ENCODE measurements at places on chromosomes 7 and 10.
A peak's percentile ranks its signal among the peaks of the same experiment; 100 is the strongest.

GRCh38 chr7:93218997-93219827 is 7.1 kb downstream of the HEPACAM2 start:
- DNase-seq: no peak

- DNase-seq: no peak
These were observed 20.8 kb upstream of the SDHAF3 start for GRCh38 chr7:97096661-97097060.

GRCh38 chr10:52111101-52111891 is 202.8 kb upstream of the DKK1 start:
- no peak for DNase-seq

- DNase-seq: no peak
These were observed 645.5 kb upstream of the PCDH15 start for GRCh38 chr10:55446441-55447002.

GRCh38 chr7:25669281-25669781 is 441.0 kb upstream of the NPVF start:
- no peak for DNase-seq

- no peak for DNase-seq
These were observed 38.8 kb downstream of the SND1 start for GRCh38 chr7:127690806-127691205.

DNA sequence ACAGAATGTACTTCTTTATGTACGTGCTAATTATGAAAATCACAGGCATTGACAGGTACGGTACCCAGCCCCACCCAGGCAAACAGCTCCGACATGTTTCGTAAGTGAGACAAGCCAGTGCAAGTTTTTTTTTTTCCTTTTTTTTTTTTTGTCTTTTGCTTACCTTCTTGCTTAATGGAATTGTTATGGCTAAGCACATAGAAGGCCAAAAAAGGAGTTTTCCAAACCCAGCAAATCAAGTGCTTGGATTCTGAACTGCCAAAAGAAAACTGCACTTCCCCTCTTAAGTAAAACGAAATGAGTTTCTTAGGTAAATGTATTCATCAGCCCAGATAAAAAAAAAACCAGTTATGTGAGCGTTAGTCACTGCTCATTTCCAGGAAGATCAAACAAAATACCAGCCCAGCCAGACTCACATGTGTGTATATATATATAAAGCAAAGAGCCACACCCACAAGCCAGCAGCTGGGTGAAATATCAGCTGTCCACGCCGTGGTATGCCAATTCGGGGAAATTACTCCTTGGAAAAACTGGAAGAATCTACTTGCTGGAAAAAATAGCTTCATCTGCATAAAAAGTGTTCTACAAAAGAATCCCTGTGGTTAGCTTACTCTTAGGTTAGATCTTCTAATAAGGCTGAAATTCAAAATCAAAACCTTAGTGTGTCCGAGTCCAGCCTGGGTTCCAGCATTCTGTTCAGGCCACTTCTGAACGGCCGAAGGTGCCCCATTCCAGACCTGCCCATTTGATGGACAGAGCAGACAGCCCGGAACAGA is 8.0 kb downstream of the KLF6 start:
- DNase-seq: peak; percentile 74

- DNase-seq: no peak
These were observed 17.9 kb upstream of the MTERF1 start for GRCh38 chr7:91898240-91898992.

DNA sequence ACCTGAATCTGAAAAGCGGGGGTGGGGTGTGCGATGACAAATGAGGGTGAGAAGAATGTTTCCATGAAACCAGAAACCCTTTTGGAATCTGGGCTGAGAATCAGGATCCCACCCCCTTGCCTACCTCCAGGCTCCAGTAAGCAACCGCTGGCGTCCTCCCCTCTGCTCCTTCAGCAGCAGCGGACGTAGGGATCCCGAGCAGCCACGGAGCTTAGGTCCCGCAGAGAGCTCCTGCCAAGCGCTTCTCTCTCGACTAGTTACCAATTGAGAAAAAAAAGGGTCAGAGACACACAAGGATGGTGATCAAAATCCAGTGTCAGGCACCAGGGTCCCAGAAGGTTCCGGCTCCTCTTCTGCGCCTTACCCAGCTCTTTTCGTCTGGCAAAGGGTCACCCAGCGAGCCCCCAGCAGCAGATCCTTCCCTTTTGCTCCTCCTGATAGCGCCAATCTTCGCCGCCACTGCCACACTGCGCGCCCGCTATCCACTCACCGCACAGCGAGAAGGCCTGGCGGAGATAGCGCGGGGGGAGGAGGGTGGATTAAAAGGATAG is 733.5 kb downstream of the ZWINT start:
- no peak for DNase-seq

DNA sequence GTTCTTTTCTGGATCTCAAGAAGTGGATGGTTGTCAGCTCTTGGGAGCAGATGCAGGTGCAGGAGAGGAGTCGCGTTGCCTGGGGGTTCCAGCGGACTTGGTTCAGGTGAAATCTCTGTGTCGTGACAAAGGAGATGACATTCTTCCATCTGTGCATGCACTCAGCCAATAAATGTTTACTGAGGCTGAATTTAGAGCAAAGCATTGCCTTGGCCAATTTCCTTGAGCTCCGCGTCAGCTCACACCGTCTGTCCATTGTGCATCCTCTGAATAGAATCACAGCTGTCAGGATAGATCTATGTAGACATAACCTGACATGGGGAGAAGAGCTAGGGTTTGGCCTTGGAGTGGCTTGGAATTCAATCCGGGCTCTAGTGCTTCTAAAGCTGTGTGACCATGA is 343.7 kb downstream of the GLRX3 start:
- no peak for DNase-seq

- no peak for DNase-seq
These were observed 101.2 kb upstream of the EFCAB10 start for GRCh38 chr7:105682341-105683060.

GRCh38 chr7:51182636-51183166 is 133.9 kb downstream of the COBL start:
- no peak for DNase-seq

DNA sequence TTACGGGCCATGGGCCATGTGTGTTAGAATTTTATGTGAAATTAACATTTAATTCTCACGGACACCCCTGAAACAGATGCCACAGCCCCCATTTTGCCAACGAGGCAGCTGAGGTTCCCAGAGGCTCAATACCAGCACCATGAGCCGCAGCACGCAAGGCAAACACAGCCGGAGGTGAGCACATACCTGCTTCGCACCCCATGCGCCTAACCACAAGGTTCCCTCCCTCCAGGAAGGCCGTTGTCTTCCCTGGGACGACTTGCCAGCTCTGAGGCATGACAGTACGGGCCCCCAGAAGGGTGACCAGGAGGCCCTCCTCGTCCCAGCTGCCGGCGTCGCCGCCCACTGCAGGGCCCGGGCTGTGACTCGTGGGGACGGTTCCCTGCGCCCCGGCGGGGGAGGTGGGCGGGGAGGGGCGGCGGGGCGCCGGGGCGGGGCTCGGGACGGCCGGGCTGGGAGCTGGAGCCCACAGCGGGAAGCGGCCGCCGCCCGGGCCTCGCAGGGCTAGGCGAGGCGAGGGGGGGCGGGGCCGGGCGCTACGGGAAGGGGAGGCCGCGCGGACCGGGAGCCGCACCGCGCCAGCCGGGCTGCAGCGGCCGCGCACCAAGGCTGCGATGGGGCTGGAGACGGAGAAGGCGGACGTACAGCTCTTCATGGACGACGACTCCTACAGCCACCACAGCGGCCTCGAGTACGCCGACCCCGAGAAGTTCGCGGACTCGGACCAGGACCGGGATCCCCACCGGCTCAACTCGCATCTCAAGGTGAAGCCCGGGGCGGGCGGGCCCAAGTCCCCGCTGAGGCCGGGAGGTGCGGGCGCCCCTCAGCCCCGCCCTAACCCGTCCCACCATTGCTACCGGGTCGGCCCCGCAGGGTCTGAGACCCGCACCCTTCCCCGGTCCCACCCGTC is at the start of gene CAV2:
Gene CAV2, plus strand, starts transcription at position 571 of the 910 bp plus-strand sequence. Its CDS starts 44 bp downstream, at position 615.
- peak; percentile 74 for DNase-seq

- peak; percentile 92 for DNase-seq
These were observed 57.2 kb downstream of the MAD1L1 start for GRCh38 chr7:2175514-2175913.

- DNase-seq: no peak
These were observed 539 bp upstream of the COX19 start for GRCh38 chr7:975702-976473.
